ENCODE measurements at places on chromosomes 5 and 9. TPM values are rescaled to one million over a fixed set of nuclear protein-coding genes. Genes with fewer than 3 reads are reported as not detected.

DNA sequence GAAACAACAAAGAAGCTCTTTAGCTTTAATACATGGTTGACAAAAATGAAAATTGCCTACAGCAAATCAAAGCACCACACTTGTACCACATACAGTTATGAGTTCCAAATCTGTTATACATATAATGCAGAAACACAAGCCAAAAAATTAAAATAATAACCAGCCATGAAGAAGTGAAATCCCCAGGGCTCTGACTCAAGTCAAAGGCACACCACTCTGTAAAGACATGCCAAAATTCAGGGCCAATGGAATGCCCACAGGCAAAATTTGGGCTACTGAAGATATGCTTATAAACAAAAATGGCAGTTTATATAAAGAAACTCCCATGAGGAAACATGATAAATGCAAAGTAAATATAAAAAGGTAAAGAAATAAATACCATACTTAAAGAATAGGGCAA lies 29.0 kb downstream of the THBS4 start:
- no peak for DNase-seq
- no peaks in the 10 kb centered on the region for H3K27me3 ChIP-seq
- no peaks in the 10 kb centered on the region for H3K36me3 ChIP-seq
- H3K4me1 ChIP-seq: no peaks in the 10 kb centered on the region
- no peak overlapping the region for H3K4me3 ChIP-seq
- H3K27ac ChIP-seq: no peak overlapping the region

HOMER1 gene
- 1.2 TPM for total RNA-seq

- H3K27me3 ChIP-seq: peaks cover 11% of the 10 kb centered on the region
- H3K27ac ChIP-seq: no peak overlapping the region
- no peak overlapping the region for H3K4me3 ChIP-seq
- no peaks in the 10 kb centered on the region for H3K36me3 ChIP-seq
- no peak for DNase-seq
- peaks cover 2% of the 10 kb centered on the region for H3K4me1 ChIP-seq
Measured at GRCh38 chr5:112549127-112549526, 130.1 kb upstream of the EPB41L4A start.

- H3K36me3 ChIP-seq: no peaks in the 10 kb centered on the region
- no peak overlapping the region for H3K27ac ChIP-seq
- H3K4me3 ChIP-seq: no peak overlapping the region
- no peaks in the 10 kb centered on the region for H3K4me1 ChIP-seq
- H3K27me3 ChIP-seq: peaks cover 5% of the 10 kb centered on the region
Measured at GRCh38 chr9:87546704-87547103, 49.0 kb downstream of the DAPK1 start.

- no peak for DNase-seq
- H3K27me3 ChIP-seq: no peaks in the 10 kb centered on the region
- peaks cover 4% of the 10 kb centered on the region for H3K4me1 ChIP-seq
Measured at GRCh38 chr5:96149021-96149420, 187.4 kb upstream of the ELL2 start.

DNA sequence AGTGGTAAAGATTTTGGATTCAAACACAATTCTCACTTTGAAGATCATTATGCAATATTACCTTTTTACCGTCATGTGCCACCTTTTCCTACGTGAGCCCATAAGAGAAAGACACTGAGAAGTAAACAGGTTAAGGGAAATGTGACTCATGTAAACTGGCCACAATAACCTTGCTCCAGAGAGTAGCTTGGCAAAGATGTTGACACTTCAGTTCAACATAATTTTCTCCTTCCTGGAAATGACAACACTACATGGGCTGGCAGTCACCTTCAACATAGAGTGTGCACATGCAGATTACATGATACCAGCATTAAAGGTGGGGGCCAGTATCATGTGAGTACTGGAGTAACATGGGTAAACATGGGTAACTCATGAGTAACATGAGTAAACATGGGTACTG lies 141.9 kb downstream of the CDK5RAP2 start:
- no peak overlapping the region for H3K4me3 ChIP-seq
- peaks cover 44% of the 10 kb centered on the region for H3K4me1 ChIP-seq
- peak; percentile 39 for DNase-seq
- H3K27me3 ChIP-seq: no peaks in the 10 kb centered on the region
- peaks cover 77% of the 10 kb centered on the region for H3K36me3 ChIP-seq

DMRT1 gene
- total RNA-seq: not detected

DNA sequence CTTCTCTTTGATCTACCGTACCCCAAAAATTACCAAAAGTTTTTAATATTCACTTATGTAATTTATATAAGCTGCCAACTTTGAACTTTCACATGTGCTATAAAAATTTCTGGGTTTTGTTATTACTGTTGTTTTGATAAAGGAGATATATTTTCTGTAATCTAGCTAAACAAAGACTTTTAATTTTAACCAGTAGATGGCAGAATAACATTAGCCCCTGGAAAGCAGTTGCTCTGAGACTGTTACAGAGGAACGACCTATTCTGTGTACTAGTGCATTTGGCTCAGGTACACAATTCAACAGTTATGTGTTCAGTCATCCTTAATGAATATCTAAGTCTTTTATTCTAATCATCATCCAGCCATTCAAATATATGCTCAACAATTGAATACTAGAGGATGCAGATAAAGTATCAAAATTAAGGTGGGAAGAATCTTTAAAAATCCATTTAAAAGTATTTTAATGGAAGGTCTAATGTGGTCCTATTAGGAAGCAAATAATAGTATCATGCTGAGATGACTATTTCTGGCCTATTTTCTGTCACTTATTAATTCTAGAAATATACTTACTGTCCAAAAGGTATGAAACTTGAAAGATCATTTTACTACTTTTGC lies 8.6 kb downstream of the KLHL9 start:
- H3K4me1 ChIP-seq: peaks cover 27% of the 10 kb centered on the region
- DNase-seq: no peak
- peaks cover 44% of the 10 kb centered on the region for H3K36me3 ChIP-seq
- H3K27ac ChIP-seq: no peak overlapping the region

DNA sequence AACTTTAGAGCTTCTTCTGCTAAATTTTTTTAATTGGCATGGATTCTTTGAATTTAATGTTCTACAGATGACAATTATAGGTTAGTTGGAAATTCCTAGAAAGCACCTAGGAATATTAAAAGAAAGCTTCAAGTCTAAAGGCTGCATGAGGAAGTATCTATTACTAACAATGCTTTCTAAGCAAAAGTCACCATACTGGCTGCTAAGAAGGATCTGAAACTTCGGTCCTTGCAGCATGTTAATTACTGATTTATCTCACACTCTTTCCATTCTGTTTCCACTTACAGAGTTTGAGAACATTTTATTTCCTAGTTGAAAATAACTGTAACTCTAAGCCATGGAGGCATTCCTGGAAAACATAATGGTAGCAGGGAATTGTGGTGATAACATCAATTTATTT lies 8.4 kb downstream of the SEMA6A start:
- H3K4me3 ChIP-seq: no peak overlapping the region
- H3K27ac ChIP-seq: no peak overlapping the region
- H3K27me3 ChIP-seq: peaks cover 32% of the 10 kb centered on the region
- DNase-seq: no peak

- DNase-seq: no peak
- H3K4me1 ChIP-seq: no peaks in the 10 kb centered on the region
- no peak overlapping the region for H3K4me3 ChIP-seq
Measured at GRCh38 chr5:15501091-15501791, 1.3 kb downstream of the FBXL7 start.

DNA sequence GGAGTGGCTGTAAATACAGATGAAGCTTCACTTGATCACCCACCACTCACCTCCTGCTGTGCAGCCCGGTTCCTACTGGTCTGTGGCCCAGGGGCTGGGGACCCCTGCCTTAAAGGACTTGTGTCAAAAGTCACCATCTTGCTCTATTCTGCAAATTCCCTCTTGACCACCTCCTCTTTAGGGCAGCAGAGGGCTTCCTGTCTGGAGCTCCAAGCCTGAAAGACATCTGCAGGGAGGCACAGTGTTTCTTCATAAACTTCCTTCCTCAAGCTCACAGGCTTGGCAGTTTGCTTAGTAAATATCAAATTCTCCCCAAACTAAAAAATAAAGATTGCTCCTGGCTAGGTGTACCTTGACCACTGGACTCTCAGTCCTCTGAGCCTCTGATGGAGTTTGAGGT lies 104.4 kb downstream of the FRMD3 start:
- no peak overlapping the region for H3K27ac ChIP-seq
- DNase-seq: no peak
- no peaks in the 10 kb centered on the region for H3K4me1 ChIP-seq
- peaks cover 1% of the 10 kb centered on the region for H3K27me3 ChIP-seq

- no peak for DNase-seq
- peaks cover 44% of the 10 kb centered on the region for H3K4me1 ChIP-seq
- peak overlapping the region; percentile 91 for H3K27ac ChIP-seq
- peaks cover 15% of the 10 kb centered on the region for H3K36me3 ChIP-seq
Measured at GRCh38 chr9:130054325-130054786, 650 bp downstream of the GPR107 start.

- H3K36me3 ChIP-seq: no peaks in the 10 kb centered on the region
- no peak overlapping the region for H3K27ac ChIP-seq
- H3K4me1 ChIP-seq: no peaks in the 10 kb centered on the region
- H3K27me3 ChIP-seq: no peaks in the 10 kb centered on the region
- H3K4me3 ChIP-seq: no peak overlapping the region
- no peak for DNase-seq
Measured at GRCh38 chr5:34756781-34757624, 82.0 kb upstream of the TTC23L start.

CIZ1 gene
- 116 TPM for total RNA-seq

GRCh38 chr5:30414078-30414477 lies 779.4 kb upstream of the CDH6 start:
- no peak overlapping the region for H3K27ac ChIP-seq
- H3K4me1 ChIP-seq: no peaks in the 10 kb centered on the region
- H3K36me3 ChIP-seq: no peaks in the 10 kb centered on the region
- no peaks in the 10 kb centered on the region for H3K27me3 ChIP-seq
- no peak for DNase-seq

SPATA31A3 gene
- not detected for total RNA-seq

PCDHA4 gene
- not detected for total RNA-seq

Data from activated CD4-positive, alpha-beta memory T cell treated with anti-CD3 and anti-CD28 coated beads, Interleukin-2, amount 10 ng/mL, durations not matched to agents 7 days and 5 days (primary cell).